Kidney tubule cell (primary cell): ENCODE measurements at places on chromosomes 5 and 9.

- peak; percentile 52 for DNase-seq
Observed at GRCh38 chr9:5499889-5500398, 10.4 kb upstream of the PDCD1LG2 start.

- no peak for DNase-seq
Observed at GRCh38 chr9:116334546-116335150, 181.1 kb downstream of the PAPPA start.

DNA sequence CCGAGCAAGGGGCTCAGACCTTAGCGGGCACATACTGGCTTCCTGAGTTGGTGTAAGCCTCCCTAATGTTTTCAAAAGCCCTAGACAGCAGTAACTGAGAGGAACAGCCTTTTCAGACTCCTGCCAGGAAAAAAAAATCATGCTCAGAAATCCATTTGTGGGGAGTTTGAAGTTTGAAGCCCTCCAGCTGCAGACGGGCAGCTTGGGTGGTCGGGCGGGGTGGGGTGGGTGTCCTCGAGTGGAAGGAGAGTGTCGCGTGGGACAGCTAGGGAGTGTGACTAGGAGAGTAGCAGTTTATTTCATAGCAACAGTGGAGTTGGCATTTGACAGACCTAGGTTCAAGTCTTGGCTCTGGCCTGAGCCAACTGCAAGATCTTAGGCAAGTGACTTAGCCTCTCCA, 90.7 kb upstream of the PITX1 start:
- DNase-seq = no peak

DNA sequence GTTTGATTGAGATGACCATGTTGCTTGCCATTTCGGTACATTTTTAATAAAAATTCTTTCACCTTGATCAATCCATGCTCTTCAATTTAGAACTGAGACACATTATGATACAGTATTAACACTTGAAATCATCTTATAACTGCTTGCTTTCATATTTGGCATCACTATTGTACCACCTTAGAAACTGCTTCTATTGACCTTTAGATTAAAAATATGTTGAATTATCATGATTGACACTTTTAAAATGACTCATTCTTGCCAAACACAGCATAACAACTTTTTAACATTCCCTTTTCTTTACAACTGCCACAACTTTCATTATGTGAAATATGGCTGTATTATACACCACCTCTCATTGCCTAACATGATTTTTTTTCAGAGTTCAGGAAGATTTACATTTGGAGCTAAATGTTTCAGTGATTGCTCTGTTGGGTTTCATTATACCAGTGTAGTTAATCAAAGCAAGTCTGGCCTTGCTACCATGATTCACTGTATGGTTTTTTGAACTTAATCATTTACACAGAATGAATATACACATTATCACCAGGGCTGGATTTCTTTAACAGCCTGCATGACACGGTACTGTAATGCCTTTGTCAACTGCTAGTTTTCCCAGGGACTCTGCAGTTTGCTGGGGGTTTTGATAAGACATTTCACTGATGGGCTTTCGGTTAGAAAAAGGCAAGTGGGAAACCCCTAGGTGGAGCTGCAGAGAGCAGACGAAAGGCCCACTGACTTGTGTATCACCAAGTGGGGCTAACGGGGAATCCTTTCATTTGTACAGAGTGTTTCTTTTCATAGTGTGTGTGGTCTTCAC, 93.6 kb upstream of the TLE4 start:
- peak; percentile 11 for DNase-seq

DNA sequence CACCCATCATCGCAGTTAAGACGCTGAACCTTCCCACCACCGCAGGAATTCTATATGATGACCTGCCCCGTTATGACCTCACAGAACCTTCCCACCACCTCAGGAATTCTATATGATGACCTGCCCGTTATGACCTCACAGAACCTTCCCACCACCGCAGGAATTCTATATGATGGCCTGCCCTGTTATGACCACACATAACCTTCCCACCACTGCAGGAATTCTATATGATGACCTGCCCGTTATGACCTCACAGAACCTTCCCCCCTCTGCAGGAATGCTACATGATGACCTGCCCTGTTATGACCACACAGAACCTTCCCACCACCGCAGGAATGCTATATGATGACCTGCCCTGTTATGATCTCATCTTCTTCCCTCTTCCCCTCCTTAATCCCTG, 64.3 kb downstream of the IRX1 start:
- DNase-seq = peak; percentile 5

DNA sequence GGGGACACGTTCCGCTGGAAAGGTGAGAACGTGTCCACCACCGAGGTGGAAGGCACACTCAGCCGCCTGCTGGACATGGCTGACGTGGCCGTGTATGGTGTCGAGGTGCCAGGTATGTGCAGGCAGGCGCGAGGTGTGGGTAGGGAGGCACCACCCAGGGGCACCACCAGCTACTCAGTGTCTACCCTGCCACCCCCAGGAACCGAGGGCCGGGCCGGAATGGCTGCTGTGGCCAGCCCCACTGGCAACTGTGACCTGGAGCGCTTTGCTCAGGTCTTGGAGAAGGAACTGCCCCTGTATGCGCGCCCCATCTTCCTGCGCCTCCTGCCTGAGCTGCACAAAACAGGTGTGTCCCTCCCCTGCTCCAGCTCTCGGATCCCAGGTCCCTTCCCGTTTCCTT, 15.1 kb downstream of the SLC27A4 start:
- no peak for DNase-seq

GRCh38 chr5:132327252-132327955, 33.2 kb downstream of the SLC22A4 start:
- peak; percentile 37 for DNase-seq

DNA sequence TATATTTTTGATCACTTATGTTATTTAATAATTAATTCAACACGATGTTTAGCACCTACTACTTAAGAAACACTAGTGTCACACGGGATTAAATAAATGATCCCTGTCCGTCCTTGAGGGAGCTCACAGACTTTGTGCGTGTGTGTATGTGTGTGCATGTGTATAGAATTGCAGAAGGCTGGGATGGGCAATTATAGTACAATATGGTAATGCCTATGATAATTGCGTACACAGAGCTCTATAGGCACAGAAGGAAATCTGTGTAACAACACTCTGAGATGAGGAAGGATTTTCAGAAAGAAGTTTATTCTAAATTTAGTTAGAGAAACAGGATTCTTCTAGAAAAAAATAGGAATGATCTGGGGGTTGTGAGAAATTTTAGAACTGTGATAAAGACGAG, 76.9 kb downstream of the CDH12 start:
- no peak for DNase-seq

DNA sequence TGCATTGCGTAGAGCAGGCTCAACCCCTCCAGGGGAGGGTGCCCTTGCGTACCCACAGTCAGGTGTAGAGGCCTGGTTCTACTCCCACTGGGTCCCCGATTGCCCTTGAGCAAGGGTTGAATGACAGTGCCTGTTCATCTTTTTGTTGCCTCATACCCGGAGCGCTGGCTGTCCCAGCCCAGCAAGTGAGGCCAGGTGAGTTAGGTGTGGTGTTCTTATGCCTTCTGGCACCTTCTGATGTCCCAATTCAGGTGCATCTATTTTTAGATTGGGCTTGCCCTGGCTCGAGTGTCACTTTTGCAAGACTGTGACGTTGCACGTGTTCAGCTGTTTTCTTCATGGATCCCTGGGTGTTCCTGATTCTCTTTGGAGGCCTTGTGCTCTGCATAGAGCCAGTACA, 257.8 kb downstream of the GOLPH3 start:
- no peak for DNase-seq

GRCh38 chr5:79738349-79738748, 48.7 kb downstream of the CMYA5 start:
- no peak for DNase-seq

GRCh38 chr5:78691084-78691960, 42.8 kb upstream of the LHFPL2 start:
- DNase-seq = no peak

- DNase-seq = peak; percentile 36
Observed at GRCh38 chr9:14306672-14307660, 7.0 kb downstream of the NFIB start.

- DNase-seq = no peak
Observed at GRCh38 chr5:39461007-39461682, 36.4 kb upstream of the DAB2 start.

GRCh38 chr9:4510546-4511322, 20.5 kb downstream of the SLC1A1 start:
- peak; percentile 81 for DNase-seq

DNA sequence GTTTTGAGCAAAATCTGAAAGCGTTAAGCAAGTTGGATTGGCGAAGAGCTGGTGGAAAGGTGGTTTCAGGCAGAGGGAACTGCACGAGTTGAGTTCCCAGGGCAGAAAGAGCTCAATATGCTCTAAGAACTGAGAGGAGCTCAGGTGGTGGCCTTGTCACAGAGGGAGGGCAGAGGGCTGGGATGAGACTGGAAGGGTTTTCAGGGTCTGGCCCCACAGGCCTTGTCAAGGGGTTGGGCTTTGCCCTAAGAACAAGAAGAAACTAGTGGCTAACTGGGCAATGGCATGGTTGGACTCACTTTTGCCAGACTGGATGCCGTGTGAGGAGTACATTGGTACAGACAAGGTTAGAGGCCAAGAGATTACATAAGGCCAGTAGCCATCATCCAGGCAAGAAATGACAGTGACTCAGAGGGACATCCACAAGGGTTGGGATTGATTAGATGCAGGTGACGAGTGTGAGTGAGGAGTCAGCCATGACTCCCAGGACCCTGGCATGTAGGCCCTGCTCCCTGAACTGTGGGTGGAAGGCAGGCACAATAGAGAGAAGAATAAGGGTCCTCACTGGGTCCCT, 75.1 kb upstream of the SMIM23 start:
- DNase-seq = no peak

GRCh38 chr9:91911657-91912056, 38.4 kb downstream of the ROR2 start:
- DNase-seq = no peak

DNA sequence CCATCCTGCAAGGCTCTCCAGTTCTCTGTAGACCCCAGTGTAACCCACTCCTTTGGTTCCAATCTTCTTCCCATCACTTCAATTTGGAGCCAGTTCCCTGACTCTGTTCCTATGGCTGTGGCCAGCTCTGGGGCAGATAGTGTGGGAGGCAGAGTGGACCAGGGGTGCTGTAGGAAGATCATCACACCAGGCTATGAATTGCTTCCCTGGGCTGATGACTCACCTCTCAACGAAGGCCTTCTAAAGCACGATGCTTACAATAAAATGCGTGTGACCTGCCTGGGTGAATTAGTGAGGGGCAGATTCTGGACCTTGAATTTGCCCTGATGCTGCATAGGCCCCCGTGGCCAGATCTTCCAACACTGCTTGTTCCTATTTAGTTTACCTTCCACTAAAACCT, 289.7 kb downstream of the FBXL7 start:
- no peak for DNase-seq

GRCh38 chr5:178587763-178588611, 2.2 kb downstream of the COL23A1 start:
- no peak for DNase-seq

DNA sequence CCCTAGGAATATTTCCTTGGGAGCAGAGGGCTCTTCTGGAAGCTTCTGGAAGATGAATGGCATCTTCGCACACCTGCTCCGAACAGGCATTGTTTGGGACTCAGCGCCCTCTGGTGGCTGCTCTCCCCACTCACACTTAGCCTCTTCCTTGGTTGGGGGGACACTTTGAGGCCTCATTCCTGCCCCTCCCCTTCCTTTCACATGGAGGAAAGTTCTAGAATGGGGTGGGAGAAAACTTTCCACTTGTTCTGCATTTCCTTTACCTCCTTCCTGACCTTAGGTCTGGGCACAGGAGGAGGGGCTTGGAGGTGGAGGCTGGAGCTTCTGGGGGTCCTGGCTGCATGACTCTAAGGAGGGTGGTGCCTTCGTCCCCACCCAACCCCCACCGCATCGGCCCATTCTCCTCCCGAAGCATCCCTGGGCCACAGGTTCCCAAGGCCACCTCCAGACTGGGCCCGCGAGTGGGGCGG, 19.3 kb upstream of the SMIM32 start:
- DNase-seq = peak; percentile 50

DNA sequence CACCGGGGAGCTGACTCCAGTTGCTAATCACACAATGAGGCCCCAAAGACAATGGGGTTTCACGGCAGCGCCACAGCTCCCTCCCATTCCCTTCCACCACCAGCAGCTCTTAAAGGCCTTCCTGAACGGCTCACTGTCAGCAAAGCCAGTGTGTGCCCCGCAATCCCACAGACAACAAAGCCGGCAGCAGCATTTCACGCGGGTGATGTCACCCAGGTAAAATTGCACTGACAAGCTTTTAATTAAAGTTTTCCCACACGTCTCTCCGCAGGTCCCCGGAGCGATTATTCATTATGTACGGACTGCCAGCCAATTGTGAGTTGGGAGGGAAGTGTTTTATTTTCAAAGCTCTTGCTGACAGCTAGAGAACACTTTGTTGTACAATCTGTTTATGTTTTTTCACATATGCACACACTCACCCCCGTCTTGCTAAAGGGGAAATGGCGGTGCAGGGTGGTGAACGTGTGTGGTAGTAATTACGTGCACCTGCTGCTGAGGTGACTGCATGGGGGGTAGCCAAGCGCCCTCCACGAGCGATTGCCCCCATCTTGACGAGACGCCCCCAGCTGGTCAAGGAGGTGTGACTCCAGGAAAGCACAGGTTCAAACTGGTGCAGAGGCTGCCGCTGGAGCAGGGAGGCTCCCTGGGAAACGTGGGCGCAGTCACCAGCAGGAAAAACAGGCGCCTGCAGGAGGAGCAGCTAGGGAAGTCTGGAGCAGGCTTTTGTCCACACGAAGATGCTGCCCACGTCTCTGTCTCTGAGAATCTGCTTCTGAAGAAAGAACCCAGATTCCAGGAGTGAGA, 65.0 kb downstream of the IRX2 start:
- peak; percentile 3 for DNase-seq

DNA sequence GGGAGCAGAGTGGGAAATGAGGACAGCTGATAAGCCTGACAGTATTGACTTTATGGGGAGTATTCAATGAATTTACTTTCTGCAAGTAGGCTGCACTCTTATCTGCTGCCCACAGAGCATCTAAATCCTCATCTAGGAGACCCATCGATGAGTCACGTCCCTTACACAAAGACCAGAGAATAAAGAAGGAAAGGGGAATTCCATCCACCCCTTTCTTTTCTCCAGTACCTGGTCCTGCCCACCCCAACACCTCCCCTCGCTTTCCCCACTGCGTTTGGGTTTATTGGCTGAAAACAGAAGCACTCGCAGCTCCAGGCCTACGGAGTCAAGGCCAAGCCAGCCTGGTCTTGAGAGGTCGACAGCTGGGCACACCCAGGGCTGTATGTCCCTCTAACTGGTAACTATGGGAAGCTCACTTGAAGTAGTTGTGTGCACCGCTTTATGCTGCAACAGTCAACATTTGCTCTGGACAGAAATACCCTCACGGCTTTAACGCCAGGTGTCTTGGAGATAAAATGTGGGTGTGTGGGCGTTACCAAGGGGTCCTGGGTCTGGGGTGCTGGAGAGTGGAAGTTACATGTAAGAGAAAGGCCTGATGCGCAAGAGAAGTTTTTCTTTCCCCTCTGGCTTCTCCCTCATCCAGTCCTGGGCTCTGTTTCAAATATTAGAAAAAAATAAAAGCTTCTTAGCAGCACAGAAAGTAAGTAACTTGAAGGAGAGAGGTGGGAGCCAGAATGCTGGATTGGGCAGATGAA, 14.5 kb upstream of the TAL2 start:
- no peak for DNase-seq

- DNase-seq = no peak
Observed at GRCh38 chr9:29969856-29970647, 2396.8 kb upstream of the C9orf72 start.

GRCh38 chr9:38154501-38155421, 85.7 kb upstream of the SHB start:
- DNase-seq = peak; percentile 87
